Activated CD8-positive, alpha-beta memory T cell treated with anti-CD3 and anti-CD28 coated beads for 1 hour (primary cell): ENCODE measurements at places on chromosomes 6 and 20.

DNA sequence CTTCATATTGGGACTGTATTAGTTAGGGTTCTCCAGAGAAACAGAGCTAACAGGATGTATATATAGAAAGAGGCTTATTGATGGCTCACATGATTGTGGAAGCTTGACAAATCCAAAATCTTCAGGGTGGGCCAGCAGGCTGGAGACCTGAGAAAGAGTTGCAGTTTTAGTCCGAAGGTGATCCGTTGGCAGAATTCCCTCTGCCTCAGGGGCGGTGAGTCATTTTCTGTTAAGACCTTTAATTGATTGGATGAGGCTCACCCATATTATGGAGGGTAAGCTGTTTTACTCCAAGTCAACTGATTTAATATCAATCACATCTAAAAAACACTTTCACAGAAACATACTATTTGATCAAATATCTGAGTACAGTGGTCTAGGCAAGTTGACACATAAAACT is 113.6 kb downstream of the FLRT3 start:
- no peak for DNase-seq

- no peak for DNase-seq
Observed at GRCh38 chr20:23145281-23145700, 59.2 kb upstream of the CD93 start.

- no peak for DNase-seq
Observed at GRCh38 chr20:855466-856360, 22.2 kb downstream of the FAM110A start.

- DNase-seq: no peak
Observed at GRCh38 chr6:110446405-110446804, 30.0 kb downstream of the SLC22A16 start.

DNA sequence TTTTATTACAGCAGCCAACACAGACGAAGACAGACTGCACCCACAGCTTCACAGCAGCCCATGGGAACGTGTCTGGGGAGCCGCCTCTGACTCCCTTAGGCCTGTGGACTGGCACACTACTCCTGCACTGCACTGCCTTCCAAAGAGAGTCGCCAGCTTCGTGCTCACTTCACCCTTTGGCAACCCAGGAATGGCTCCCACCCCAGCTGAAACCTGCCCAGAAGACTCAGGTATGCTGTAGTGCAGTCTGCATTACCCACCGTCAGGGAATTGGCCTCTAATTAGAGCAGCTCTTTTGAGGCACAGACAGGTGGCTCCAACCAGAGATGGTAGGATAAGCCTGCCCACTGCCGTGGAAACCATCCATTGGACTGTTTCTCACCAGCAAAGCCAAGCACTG is 39.9 kb upstream of the FRMD1 start:
- no peak for DNase-seq

DNA sequence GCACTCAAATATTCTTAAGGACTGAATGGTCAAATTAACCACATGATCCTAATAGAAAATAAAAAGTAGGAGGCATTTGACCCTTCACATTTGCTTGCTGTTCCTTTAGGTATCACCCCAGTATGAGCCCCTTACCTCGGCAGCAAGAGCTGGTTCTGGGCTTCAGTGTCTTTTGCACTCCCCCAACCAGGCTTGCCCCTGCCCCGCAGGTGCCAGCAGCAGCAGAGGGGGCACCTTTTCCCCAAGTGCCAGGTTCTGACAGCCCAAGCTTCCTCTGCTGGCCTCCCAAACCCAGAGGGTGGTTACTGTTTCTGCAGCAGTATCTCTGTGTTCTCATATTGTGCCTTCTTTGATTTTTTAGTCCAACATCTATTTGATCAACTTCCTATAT is 23.2 kb downstream of the UBE2V1 start:
- no peak for DNase-seq

DNA sequence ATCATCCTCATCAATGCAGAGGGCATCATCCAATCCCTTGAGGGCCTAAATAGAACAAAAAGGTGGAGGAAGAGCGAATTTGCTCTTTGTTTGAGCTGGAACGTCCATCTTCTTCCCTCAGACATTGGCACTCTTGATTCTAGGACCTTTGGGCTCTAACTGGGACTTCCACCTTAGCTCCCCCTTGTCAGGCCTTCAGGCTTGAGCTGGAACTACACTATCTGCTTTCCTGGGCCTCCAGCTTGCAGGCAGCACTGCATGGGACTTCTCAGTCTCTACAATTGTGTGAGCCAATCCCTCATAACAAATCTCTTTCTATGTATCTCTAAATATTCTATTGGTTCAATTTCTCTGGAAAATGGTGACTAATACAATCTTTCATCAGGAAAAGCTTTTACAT is 155.4 kb downstream of the MCHR2 start:
- DNase-seq: no peak

DNA sequence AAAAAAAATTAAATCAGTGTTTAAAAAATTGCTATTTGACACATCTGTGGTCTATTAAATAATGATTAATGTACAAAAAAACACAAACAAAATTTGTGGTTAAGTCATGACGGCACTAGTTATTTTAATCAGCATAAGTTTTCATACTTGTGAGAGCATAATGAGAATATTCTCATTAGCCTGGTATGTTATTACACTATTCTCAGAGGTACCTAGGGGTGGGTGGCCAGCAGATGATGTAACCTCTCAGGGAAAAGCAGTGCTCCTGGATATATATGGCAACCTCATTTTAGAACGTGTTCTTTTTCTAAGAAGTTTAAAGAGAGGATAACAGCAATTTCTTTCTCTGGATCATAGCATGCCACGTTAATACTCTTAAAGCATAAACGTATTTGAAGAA is 109.2 kb downstream of the GJA1 start:
- DNase-seq: no peak

DNA sequence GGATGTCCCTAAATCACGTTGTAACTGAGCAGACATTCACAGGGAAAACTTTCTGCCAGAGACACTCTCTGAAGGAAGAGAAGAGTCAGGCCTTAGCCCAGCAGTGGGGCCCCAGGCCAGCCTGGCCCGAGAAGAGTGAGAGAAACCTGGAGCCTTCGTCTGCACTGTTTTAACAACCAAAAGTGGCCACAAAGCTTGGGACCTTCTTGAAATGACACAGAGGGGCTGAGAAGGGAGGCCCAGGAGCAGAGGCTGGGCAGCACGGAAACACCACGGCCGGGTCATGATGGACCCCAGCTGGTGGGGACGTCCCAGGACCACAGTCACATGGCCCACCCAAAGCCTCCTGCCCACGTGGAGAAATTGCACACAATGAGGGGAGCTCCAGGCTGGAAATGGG is 126.8 kb upstream of the THBS2 start:
- no peak for DNase-seq

DNA sequence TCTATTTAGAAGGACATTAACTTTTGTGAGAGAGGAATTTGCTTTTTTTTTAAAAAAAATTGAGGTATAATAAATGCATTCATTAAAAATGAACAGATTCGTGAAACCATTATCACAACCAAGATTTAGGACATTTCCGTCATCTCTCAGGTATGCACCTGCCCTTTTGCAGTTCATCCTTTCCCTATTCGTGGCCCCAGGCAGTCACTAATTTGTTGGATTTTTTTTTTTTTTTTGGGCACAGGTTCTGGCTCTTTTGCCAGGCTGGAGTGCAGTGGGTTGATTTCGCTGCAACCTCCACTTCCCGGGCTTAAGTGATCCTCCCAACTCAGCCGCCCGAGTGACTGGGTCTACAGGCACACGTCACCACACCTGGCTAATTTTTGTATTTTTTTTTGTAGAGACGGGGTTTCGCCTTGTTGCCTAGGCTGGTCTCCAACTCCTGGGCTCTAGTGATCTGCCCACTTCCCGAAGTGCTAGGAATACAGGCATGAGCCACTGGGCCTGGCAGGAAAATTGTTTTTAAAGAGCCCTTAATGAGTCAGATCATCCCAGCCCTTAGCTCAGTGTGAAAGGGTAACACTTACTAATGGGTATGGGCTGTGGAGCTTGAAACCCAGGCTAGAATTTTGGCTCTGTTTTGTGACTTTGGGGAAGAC is 9.2 kb downstream of the PHF3 start:
- no peak for DNase-seq

GRCh38 chr6:73156793-73157767 is 68.2 kb downstream of the KHDC1L start:
- no peak for DNase-seq

DNA sequence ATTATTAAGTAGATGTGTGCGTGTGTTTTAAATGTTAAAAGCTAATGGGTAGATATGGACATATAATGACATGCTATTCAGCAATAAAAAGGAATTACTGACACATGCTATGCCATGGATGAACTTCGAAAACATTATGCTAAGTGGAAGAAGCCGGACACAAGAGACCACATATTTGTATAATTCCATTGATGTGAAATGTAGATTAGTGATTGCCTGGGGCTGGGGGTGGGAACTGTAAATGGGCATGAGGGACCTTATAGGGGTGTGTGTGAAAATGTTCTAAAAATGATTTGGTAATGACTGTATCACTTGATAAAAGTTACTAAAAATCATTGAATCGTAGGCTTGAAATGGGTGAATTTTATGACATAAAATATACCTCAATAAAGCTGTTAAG is 104.5 kb upstream of the BEND3 start:
- no peak for DNase-seq

DNA sequence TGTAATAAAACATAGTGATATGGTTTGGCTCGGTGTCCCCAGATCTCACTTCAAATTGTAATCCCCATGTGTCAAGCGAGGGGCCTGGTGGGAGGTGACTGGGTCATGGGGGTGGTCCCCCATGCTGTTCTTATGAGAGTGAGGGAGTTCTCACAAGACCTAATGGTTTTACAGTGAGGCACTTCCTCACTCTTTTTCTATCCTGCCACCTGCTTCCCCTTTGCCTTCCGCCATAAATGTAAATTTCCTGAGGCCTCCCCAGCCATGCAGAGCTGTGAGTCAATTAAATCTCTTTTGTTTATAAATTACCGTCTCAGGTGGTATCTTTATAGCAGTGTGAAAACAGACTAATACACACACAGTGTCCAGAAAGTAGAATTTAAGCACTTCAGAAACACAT is 78.5 kb downstream of the REPS1 start:
- DNase-seq: no peak

DNA sequence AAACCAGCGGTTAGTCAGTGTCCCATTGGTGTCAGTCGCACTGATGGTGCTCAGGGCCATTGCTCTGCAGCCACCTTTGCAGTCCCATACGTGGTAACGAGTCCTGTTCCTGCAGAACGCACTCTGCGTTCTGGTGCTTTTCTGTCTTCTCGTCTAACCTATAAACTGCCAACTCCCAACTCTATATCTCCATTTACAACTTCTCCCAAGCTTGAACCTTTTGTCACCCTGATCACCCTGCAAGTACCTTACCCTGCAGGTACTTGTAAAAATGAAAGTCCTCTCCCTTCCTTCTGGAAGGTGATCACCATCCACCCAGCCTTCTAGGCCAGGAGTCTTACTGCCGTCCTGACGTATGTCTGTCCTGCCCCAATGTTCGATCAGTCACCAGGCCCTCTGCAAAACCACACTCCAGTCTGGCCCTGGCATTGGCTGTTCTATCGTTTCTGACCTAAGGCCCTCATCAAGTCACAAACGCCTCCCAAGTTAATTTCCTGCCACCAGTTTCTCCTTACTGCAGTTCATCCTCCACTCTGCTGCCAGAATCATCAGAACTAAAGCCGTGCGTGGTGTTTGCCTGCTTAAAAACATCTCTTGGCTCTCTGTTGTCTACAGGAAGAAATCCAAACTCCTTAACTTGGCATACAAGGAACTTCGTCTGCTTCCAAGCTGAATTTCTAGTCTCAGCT is 7.9 kb downstream of the RREB1 start:
- DNase-seq: no peak

GRCh38 chr6:1991332-1991878 is 254.0 kb downstream of the GMDS start:
- no peak for DNase-seq

- no peak for DNase-seq
Observed at GRCh38 chr20:57849521-57850215, 139.9 kb upstream of the PMEPA1 start.

DNA sequence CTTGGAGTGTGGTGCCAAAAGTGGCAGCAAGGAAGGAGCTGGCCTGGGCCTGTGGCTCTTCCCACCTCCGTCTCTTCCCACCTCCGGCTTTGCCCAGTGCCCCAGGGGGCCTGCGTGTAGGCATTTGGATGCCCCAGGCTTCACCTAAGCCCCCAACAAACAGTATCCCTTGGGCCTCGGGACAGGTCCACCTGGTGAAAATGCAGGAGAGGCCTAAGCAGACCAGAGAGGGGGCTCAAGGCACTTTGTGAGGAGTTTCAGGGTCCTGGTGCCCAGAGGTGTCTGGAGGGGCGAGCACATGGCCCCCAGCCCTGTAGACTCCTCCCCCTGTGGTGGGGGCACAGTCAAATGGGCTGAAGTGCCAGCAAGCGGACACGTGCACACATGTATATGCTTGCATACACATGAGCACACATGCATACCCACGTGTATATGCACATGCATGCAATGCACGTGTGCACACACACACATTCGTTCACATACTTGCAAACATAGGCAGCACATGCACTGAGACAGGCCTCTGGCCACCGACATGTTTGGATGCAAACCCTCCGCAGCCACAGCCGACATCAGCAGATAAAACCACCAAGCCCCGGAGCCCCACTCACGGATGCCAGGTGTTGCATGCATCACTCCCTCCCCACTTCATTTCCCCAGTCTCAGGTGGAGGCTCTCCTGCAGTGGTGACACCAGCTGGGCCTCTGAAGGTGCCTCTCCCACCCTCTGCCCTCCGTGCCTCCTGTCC is 124.5 kb downstream of the TAF4 start:
- DNase-seq: no peak

GRCh38 chr6:43814111-43814510 is 44.1 kb downstream of the VEGFA start:
- DNase-seq: no peak

DNA sequence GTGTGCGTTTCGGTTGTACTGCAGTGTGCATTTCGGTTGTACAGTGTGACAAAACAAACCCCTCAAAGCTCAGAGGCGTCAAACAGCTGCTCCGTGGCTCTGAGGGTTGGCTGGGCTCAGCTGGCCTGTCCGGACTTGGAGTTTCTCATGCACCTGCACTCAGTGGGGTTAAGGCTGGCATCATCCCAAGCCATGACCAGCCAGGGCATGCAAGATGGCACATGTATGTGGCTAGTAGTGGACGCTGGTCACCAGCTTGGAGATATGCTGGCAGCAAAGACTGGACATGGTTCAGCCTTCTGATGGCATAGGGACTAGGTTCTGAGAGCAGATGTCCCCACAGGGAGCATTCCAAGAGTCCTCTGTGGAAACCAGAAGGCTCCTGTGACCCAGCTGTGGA is 187.2 kb downstream of the CDH4 start:
- DNase-seq: no peak

DNA sequence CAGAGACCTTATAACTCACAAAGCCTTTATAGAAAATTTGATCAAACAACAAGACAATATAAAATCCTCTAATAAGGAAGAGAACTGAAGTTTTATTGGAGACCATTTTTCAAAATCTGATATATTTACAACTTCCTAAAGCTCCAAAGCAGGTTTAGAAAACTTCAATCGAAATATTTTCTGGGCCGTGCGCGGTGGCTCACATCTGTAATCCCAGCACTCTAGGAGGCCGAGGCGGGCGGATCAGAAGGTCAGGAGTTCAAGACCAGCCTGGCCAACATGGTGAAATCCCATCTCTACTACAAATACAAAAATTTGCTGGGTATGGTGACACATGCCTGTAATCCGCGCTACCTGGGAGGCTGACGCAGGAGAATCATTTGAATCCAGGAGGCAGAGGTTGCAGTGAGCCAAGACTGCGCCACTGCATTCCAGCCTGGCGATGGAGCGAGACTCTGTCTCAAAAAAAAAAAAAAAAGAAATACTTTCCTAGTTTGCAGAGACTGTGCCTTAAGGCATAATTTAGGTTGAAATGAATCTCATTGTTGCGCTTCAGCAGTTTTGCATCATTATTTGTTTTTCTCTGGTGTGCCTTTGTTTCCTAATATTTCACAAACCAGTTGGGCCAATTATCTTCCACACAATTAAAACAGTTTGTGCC is 60.6 kb upstream of the ASIP start:
- no peak for DNase-seq
